ENCODE measurements at places on chromosomes 16 and 17. TPM values are rescaled to one million over a fixed set of nuclear protein-coding genes. Genes with fewer than 3 reads are reported as not detected.
A peak's percentile ranks its signal among the peaks of the same experiment; 100 is the strongest.

The KRT34 gene
- not detected for total RNA-seq

The PHF12 gene
- total RNA-seq: 75.6 TPM

The KIAA0513 gene
- total RNA-seq: 7.4 TPM

The IL17C gene
- total RNA-seq: 0.43 TPM

The CAVIN1 gene
- 1.0 TPM for total RNA-seq

The CD300E gene
- not detected for total RNA-seq

The PRR11 gene
- total RNA-seq: 70.6 TPM

The CCL17 gene
- total RNA-seq: not detected

The SPEM3 gene
- total RNA-seq: not detected

DNA sequence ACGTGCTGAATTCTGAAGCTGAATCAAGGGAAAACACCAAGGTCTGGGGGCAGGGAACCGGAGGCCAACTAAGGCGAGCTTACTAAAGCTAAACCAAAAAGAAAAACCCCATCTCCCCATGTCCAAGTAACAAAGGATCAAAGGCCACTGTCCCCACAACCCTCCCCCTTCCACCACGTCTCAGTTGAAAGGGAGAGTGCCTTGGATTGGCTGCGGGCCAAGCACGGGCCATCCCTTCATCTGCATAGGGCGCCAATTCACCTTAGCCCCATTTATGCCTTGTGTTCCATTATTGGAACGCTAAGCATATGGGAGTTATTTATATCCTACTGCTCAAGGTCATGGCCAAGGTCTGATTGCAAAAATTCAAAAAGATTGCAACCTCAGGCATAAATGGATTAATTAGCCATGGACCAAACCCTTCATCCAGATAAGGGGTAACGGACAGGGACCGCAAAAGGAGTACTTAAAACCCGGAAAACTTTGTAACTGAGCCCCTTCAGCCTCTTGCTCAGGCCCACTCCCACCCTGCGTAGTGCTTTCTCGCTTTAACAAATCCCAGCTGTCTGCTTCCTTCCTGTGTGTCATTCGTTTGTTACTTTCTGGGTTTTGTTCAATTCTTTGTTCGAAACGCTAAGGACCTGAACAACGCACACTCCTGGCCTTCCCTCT, 740 bp upstream of the ATP6V0D1 start:
- peaks cover 20% of the 10 kb centered on the region for H3K36me3 ChIP-seq
- H3K4me3 ChIP-seq: peak overlapping the region; percentile 98
- H3K4me1 ChIP-seq: peaks cover 39% of the 10 kb centered on the region
- DNase-seq: peak; percentile 69
- peak overlapping the region; percentile 96 for H3K27ac ChIP-seq

GRCh38 chr16:7547736-7548135, 215.1 kb downstream of the RBFOX1 start:
- DNase-seq: no peak
- H3K4me3 ChIP-seq: no peak overlapping the region
- H3K27me3 ChIP-seq: no peaks in the 10 kb centered on the region
- no peaks in the 10 kb centered on the region for H3K4me1 ChIP-seq
- H3K27ac ChIP-seq: no peak overlapping the region

- no peaks in the 10 kb centered on the region for H3K36me3 ChIP-seq
- DNase-seq: peak; percentile 88
- peak within 1 kb of the TSS; percentile 97 for H3K4me3 ChIP-seq
- no peaks in the 10 kb centered on the region for H3K27me3 ChIP-seq
- peak within 1 kb of the TSS; percentile 86 for H3K27ac ChIP-seq
- H3K4me1 ChIP-seq: peaks cover 72% of the 10 kb centered on the region
These were observed at the start of gene GIT1 for GRCh38 chr17:29589524-29590410. TSS of gene GIT1 (minus strand) at chr17:29589648. CDS start at chr17:29589378, 270 bp downstream.

GRCh38 chr16:55842369-55843104, 9.6 kb upstream of the CES1 start:
- no peak overlapping the region for H3K4me3 ChIP-seq
- H3K36me3 ChIP-seq: no peaks in the 10 kb centered on the region
- no peak for DNase-seq
- peaks cover 12% of the 10 kb centered on the region for H3K27me3 ChIP-seq
- peaks cover 11% of the 10 kb centered on the region for H3K4me1 ChIP-seq

DNA sequence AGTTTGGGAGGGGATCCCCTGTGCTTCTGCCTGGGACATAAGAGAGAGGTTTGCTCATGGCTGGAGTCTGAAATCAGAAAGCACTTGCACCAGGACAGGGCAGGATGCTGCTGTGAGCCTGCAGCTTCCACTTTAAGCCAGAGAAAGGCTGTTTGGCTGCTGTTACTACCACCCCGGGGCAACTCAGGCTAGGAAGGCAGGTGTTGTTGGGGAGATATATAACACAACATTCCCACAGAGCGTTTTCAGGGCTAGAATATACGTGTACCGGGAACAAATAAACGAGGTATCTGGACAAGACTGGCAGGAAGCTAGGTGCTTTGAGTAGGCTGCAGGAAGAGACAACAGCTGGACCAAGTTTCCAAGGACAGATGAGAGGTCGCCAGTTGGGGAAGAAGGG, 313.3 kb upstream of the CCL2 start:
- H3K36me3 ChIP-seq: no peaks in the 10 kb centered on the region
- no peaks in the 10 kb centered on the region for H3K4me1 ChIP-seq
- H3K27ac ChIP-seq: no peak overlapping the region
- H3K4me3 ChIP-seq: no peak overlapping the region
- H3K27me3 ChIP-seq: peaks cover 9% of the 10 kb centered on the region

- no peak overlapping the region for H3K27ac ChIP-seq
- H3K36me3 ChIP-seq: no peaks in the 10 kb centered on the region
- peaks cover 5% of the 10 kb centered on the region for H3K27me3 ChIP-seq
- H3K4me3 ChIP-seq: no peak overlapping the region
- H3K4me1 ChIP-seq: no peaks in the 10 kb centered on the region
These were observed 53.8 kb downstream of the PECAM1 start for GRCh38 chr17:64336760-64337413.

- DNase-seq: no peak
- H3K4me1 ChIP-seq: no peaks in the 10 kb centered on the region
- H3K36me3 ChIP-seq: no peaks in the 10 kb centered on the region
- no peak overlapping the region for H3K27ac ChIP-seq
- H3K4me3 ChIP-seq: no peak overlapping the region
These were observed 508.4 kb upstream of the GOT2 start for GRCh38 chr16:59242556-59242955.

DNA sequence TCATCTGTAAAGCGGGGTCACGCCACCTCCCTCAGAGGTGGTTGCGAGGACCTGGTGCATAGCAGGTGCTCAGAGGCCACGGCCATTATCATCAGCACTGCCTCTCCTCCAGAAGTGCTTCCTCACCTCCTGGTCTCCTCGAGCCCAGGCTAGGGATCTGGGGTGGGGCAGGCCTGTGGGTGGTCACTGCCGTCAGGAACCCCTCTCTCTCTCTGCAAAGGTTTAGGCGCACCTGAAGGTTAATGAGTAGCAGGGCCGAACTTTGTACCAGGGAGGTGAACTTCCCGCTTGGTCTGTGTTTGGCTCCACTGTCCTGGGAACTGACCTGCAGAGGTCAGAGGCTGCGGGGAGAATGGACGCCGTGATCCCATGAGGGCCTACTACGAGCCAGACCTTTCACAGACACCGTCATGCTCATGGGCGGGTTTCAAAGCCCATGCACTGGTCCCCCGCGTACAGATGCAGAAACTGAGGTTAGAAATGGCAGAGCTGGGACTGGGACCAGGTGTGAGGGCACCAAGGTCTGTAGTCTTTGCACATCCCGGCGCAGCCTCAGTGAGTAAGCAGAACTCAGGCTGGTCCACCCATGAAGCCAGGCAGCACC, 13.8 kb downstream of the JUP start:
- no peak for DNase-seq
- H3K27ac ChIP-seq: no peak overlapping the region
- no peaks in the 10 kb centered on the region for H3K27me3 ChIP-seq

DNA sequence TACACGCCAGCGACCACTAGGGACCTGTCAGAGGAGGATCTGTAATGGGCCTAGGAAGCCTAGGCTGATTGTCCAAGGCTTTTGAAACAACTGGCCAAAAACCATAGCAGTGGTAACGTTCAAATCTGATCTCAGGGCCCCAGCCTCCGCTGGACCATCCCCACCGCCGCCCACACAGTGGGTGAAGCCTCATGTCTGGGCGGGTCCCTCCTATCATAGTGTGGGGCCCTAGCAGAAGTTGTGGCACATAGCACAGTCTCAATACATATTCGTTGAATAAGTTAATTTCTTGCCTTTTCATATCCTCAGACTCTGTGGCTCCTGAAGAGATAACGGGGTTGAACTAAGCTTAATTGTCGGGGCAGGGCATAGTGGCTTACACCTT, 818 bp downstream of the DPH1 start:
- H3K27me3 ChIP-seq: peaks cover 27% of the 10 kb centered on the region
- peak; percentile 60 for DNase-seq
- peak overlapping the region; percentile 63 for H3K27ac ChIP-seq

DNA sequence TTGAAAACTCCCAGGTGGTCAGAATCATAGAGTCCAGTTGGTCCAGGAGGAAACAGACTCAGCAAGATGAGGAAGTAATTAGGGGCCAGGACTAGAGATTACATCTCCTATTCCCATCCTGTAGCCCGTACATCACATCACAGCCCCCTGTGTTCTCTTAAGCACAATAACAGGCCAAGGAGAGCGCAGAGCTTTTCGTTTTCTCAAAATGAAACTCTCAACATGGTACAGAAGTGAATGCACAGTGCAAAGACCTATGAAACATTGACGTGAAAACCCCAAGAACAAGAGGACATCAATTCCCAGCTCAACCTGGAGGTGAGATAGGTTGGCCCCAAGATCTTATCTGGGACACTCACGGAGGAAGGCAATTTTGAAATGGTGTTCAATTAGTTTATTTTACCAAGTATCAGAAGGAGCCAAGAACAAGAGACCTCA, 9.0 kb downstream of the PIK3R5 start:
- H3K27me3 ChIP-seq: no peaks in the 10 kb centered on the region
- peaks cover 96% of the 10 kb centered on the region for H3K4me1 ChIP-seq
- peak overlapping the region; percentile 32 for H3K27ac ChIP-seq
- H3K4me3 ChIP-seq: no peak overlapping the region

- no peak for DNase-seq
- H3K36me3 ChIP-seq: peaks cover 12% of the 10 kb centered on the region
These were observed 2.6 kb upstream of the NDE1 start for GRCh38 chr16:15647294-15648014.

DNA sequence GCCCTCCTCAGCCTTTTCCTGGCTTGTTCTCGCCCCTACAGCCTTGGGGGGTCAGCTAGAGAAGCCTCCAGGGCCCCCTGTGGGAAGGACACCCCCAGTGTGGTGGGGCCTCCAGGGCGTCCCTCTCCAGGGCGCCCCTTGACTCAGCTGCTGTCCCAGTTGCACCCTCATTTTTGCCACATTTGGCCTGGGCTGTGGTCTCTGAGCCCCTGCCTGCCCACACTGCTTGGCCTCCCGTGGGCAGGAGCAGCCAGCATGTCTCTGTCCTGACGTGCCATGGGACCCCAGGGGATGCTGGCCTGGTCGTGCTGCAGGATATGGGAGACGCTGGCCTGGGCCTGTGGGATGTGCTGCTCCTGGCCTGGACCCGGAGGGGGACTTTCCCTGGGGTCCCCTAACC, 5.0 kb downstream of the CHTF18 start:
- H3K27me3 ChIP-seq: no peaks in the 10 kb centered on the region
- H3K36me3 ChIP-seq: peaks cover 12% of the 10 kb centered on the region
- no peak overlapping the region for H3K27ac ChIP-seq
- H3K4me3 ChIP-seq: no peak overlapping the region
- H3K4me1 ChIP-seq: peaks cover 8% of the 10 kb centered on the region

GRCh38 chr16:78571898-78572358, 472.5 kb downstream of the WWOX start:
- no peak overlapping the region for H3K4me3 ChIP-seq
- no peak overlapping the region for H3K27ac ChIP-seq
- H3K4me1 ChIP-seq: peaks cover 13% of the 10 kb centered on the region

DNA sequence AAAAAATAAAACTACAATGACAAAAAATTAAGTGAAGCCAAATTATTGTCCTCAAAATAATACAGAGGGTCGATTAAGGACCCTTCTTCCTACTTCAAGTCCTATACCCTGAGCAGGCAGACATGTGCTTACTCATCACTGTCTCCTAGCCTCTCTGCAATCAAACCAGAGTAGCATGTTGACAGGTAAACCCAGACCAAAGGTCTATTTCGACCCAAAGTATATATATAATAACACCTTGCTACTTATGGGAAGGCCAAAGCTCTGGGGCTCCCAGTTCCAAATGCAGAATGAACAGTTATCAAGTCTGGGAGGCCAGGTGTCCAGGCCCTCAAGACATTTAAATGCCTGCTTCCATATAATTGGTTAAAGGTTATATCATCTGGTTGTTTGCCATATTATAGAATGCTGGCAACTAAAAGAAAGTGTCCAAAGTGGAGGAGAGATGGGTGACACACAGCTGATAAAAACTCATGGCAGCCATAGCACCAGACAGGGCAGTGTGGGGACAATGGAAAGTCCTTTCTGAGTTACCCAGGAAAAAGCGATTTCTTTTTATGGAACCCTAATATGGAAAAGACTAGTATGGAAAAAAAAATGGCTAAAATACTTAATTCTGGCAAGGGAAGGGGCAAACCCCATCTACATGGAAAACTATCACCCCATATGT, 53.6 kb downstream of the N4BP1 start:
- H3K4me1 ChIP-seq: peaks cover 73% of the 10 kb centered on the region
- H3K27ac ChIP-seq: peak overlapping the region; percentile 63
- no peak for DNase-seq
- peaks cover 77% of the 10 kb centered on the region for H3K36me3 ChIP-seq
- peak overlapping the region; percentile 12 for H3K4me3 ChIP-seq

- no peaks in the 10 kb centered on the region for H3K36me3 ChIP-seq
- peaks cover 11% of the 10 kb centered on the region for H3K27me3 ChIP-seq
- no peak overlapping the region for H3K4me3 ChIP-seq
- H3K4me1 ChIP-seq: peaks cover 2% of the 10 kb centered on the region
- DNase-seq: no peak
These were observed 7.3 kb downstream of the DRC7 start for GRCh38 chr16:57701759-57702371.

- H3K4me3 ChIP-seq: no peak overlapping the region
- DNase-seq: no peak
- no peaks in the 10 kb centered on the region for H3K27me3 ChIP-seq
- H3K36me3 ChIP-seq: no peaks in the 10 kb centered on the region
- H3K4me1 ChIP-seq: no peaks in the 10 kb centered on the region
These were observed 111.7 kb downstream of the TANGO6 start for GRCh38 chr16:68954911-68955635.

GRCh38 chr16:15703029-15703736, 53.1 kb downstream of the NDE1 start:
- peak overlapping the region; percentile 40 for H3K27ac ChIP-seq
- peaks cover 56% of the 10 kb centered on the region for H3K36me3 ChIP-seq
- DNase-seq: no peak

DNA sequence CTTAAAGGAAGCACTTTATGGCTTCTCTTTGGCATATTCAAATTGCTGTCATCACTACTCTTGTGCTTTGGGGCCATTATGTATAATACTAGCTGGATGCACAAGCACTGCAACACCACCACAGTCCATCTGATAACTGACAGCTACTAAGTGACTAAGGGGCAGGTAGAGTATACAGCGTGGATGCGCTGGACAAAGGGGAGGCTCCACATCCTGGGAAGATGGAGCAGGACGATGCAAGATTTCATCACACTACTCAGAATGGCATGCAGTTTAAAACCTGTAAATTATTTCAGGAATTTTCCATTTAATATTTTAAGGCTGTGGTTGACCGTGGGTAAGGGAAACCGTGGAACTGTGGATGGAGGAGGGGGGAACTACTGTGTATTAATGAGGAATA, 25.0 kb downstream of the MPRIP start:
- no peak overlapping the region for H3K27ac ChIP-seq
- peaks cover 21% of the 10 kb centered on the region for H3K4me1 ChIP-seq
- no peak for DNase-seq
- H3K4me3 ChIP-seq: no peak overlapping the region
- no peaks in the 10 kb centered on the region for H3K27me3 ChIP-seq
